GM18507 (cell line): ENCODE measurements at places on chromosomes 2 and 18.

DNA sequence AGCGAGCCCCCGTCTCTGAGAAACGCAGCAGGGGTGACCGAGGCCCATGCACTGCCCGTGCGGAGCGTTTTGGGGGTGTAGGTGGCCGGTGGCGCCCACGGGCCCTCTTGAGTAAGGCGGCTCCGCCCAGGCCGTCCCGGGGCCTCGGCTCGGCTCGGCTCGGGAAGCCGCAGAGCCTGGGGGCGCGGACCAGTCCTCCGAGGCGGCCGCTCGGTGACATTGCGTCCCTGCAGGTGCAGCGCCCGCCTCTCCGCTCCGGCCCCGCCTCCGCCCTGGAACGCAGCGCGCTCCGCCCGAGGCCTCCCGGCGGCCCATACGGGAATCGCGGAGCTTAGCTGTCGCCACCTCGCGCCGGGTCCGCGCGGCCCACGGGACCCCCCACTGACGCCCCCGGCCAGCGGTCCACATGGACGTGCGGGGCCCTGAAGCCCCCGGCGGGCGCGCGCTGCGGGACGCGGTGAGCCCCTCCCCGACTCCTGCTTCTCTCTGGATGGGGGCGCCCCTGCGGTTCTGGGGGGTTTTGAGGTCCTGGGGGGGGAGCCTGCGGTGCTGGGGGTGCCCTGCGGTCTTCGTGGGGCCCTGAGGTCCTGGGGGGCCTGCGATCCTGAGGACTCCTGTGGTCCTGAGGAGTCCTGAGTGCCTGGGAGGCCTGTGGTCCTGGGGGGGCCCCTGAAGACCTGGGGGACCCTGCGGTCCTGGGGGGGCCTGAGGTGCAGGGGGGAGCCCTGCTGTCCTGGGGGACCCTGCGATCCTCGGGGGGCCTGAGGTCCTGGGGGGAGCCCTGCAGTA lies at the start of gene HSBP1L1:
TSS of gene HSBP1L1 (plus strand) at position 314 of the 789 bp plus-strand sequence. CDS start at position 407, 93 bp downstream.
- no peak for DNase-seq

DNA sequence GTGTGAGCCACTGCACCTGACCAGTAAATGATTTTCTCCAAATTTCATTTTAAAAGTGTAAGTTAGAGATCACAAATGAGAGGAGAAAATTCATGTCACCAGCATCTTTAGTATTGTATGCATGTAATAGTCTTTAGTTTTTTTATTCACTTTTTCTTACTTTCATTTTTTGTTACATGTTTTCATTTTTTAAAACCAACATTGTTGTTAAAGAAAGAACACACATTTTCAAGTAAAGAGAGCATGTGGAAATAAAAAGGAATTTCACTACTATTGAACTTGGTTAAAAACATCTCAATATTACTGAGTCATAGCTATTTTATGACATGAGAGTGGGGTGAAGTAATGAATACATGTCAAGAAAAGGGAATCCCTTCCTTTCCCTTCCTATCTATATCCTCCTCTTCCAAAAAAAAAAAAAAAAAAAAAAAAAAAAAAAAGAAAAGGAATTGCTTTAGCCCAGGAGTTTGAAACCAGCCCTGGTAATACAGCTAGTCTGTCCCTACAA lies 29.1 kb upstream of the PMAIP1 start:
- no peak for DNase-seq

DNA sequence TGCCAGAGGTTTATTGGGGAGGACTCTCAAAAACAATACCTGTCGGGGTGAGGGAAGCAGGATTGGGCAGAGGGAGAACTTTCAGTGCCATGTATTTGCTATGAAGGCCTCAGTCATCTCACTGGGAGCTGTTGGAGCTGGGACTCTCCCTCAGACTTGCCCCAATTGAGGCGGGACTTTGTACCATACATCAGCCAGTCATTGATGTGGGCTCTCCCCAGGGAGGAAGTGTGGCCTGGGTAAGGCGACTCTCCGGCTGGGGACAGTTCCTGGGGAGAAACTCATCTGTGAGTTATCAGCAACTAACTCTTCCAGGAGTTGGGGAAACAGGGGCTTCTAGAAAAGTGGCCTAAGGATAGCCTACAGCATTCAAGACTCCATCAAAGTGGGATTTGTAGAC lies 66.5 kb downstream of the FTCDNL1 start:
- DNase-seq, result no peak

DNA sequence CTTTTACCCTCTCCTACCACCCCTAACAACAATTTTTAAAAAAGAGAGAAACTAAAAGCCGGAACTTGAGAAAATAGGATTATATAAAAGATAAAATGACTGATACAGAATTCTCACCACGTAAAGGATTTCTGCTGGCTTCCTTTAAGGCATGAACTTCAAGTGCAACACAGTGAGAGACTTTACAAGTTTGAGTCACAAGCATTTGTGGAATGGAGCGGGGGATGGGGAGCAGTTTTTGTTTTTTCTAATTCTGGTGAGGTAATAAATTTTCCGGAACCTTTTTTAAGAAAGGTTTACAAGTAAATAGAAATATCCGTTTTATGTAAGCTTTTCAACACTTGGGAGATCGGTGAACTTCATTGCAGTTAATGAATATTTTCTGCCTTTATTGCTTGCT lies 1.8 kb upstream of the CDH2 start:
- DNase-seq, result no peak

GRCh38 chr18:59049721-59050660 lies 89.7 kb upstream of the SEC11C start:
- DNase-seq, result no peak

GRCh38 chr2:25572638-25573037 lies 100.7 kb downstream of the DTNB start:
- no peak for DNase-seq

GRCh38 chr2:236775511-236775910 lies 205.9 kb downstream of the ACKR3 start:
- no peak for DNase-seq

GRCh38 chr2:188695953-188696352 lies 278.2 kb upstream of the COL3A1 start:
- DNase-seq, result no peak

GRCh38 chr2:38568724-38569436 lies 33.8 kb downstream of the HNRNPLL start:
- DNase-seq, result no peak

GRCh38 chr18:35694808-35695207 lies 113.3 kb downstream of the GALNT1 start:
- no peak for DNase-seq
